Type B pancreatic cell (in vitro differentiated cells): ENCODE measurements at places on chromosomes 5 and 9. TPM values are rescaled to one million over a fixed set of nuclear protein-coding genes. Genes with fewer than 3 reads are reported as not detected.

- DNase-seq, result no peak
Measured at GRCh38 chr5:81842795-81843398, 92.0 kb upstream of the SSBP2 start.

DNA sequence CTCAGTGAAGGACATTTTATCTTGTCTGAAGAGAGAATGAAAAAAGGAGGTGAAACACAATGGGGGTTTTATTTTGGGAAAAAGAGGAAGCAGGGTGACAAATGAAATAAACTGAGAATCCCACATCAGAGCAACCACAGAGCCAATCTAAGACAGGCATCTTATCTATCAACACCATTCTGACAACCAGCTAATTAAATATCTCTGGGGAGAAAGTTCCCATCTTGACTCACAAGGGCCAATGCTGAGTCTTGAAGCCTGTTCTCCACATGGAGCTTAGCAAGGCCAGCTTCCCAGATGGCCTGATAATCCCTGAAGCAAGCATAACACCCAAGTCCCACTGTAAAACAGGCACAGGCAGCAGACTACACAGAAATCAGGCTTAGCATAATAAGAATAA is 30.4 kb downstream of the DPYSL3 start:
- no peak for DNase-seq

DNA sequence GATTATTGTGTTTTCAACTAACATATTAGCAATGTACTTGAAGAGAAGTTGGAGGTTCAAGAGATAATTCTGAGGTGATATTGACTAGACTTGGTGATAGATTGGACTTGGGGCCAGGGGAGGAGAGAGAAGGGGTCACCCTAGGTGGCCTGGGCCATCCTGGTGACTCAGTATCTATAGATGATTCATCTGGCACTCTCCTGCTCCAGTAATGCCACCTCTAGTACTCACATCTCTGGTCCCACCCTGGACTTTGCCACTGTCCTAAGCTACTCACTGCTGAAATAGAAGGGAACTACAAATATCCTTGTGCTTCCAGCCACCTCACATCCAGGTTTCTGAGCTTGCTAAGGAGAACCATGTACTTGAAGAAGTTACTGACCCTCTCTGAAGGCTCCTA is 249.9 kb downstream of the ARRDC3 start:
- DNase-seq, result no peak

DNA sequence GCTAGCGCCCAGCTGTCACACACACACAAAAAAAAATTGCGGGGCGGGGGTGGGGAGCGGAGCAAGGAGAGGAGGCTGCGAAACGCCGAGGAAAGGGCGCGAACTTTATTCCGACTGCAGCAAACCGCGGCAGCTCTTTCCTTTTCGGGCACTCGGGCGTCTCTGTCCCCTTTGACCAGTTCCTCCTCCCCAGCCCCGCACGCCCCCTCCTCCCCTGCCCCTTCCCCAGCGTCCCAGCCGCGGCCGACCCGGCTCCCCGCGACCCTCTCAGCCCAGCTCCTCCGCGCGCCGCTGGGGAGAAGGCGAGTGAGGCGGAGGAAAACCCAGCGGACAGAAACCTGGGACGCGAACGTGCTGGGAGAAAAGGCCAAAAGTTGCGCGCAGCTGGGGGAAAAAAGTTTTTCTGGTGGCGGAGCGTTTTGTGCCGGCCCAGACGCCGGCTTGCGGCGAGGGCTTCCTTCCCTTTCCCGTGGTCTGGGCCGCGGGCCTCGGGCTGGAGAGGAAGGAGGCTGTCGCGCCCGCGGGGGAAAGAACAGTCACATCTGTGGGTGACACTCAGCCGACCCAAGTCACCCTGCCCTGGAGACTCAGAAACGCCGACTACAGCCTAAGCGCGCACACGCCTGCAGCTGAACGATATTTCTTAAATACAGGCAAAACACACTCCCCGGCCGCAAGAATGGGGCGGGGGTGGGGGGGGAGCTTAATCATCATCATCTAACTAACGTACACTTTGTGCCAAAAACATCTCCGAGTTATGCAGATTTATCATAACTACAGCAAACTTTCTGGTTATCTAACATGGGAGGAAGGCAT is 1.1 kb upstream of the BNC2 start:
- peak; percentile 72 for DNase-seq

DNA sequence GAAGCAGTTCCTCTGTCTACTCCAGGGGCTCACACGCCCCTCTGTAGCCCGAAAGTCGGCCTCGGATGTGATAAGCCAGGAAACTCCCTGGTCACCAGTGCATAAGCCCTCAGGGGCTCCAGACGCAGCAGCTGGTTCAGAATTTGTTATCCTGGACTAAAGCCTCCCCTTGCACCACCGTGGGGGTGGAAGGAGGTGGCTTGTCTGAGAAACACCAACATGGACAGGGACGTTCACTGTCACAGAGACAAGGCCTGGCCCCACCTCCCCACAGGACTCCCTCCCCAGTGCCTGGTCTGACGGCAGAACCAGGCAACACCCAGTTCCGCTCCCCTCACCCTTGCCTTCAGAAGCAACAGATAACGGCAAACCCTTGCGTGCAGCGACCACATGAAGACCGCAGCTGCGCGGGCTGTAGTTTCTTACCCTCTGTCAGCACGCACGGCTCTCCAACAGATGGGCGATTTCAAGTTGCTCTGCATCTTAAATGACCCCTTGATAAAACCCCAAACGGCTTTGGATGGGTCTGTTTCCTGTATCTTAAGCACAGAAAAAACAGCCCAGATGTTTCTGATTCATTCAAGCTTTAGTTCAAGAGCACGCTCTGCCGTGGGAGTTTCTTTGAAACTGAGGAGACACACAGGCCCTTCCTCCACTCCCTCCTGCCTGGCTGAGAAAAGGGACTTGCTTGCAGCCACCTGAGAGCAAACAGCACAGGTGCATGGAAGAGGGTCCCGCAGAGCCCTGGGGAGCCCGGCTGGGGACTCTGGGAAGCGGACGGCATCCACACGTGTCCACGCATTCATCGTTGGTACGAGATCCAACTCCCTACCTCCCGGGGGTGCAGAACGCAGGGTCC is 44.7 kb upstream of the NKD2 start:
- no peak for DNase-seq

DNA sequence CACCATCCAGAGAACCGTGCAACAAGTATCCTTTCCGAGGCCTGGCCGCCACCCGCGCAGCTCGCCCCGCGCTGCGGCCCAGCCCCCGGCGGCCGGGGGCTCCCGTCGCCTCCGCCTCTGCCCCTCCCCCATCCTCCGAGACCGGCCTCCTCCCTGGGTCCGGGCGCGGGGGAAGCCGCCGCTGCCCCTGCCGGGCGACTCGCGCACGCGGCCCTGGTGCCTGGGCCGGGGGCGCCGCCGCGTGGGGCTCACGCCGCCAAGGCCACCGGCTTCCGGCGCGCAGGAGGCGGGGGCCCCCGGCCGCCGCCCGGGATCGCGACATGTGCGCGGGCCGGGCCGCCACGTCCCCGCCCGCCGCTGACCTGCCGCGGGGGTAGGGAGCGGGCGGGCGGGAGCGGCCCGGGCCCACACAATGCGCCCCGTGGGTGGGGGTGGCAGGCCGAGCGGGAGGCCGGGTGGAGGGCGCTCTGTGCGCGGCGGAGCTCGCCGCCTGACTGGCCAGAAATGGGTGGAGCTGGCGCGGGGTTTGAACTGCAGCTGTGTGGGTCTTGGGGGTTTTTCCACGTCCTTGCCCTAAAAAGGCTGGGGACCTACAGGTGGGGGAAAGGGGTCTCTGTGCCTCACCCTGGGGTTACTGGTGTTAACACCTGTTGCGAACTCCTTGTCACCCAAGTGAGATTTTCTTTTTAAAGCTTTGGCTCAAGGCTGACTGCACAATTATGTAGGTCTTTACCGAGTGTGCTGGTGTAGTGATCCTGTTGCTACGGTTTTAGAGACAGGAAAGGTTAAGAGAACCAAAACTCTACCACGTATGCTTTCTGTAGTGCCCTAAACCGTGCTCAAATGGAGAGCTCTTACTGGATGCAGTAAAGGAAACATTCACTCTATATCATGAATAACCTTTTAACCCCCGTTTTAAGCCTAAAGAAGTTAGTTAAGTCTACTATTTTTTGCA is 32.3 kb downstream of the TNPO1 start:
- DNase-seq, result peak; percentile 79

GRCh38 chr5:83312663-83313062 is 158.9 kb upstream of the VCAN start:
- no peak for DNase-seq

DNA sequence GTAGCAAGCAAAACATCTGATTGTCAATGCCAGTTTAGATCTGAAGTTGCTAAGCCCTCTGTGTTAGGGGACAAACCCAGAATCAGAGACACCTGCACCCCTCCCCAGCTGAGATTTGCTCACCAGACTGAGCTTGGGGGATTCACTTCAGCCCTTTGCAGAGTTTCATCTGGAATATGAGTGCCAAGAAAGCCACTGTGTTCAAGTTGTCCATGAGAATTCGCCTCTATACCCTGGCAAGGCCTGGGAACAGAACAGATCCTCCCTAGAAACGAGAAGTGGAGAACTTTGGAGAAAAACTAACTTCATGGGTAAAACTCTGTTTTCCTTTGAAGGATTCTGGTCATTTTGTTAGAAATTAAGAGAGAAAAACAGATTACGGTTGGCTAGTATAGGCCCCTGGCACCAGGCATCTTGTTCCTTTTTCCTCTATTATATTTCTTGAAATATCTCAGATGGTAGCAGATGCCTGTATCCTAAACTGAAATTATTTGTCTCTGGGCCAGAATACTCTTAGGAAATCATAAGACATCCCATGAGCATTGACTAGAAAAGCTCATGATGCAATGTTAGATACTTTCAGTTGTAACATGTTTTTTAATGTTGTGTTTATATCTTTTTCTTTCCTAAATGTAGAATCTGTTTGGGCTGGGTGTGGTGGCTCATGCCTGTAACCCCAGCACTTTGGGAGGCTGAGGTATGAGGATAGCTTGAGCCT is 64.4 kb downstream of the SNX18 start:
- DNase-seq, result no peak

GRCh38 chr9:114314256-114314867 is 8.5 kb upstream of the ORM1 start:
- peak; percentile 47 for DNase-seq

DNA sequence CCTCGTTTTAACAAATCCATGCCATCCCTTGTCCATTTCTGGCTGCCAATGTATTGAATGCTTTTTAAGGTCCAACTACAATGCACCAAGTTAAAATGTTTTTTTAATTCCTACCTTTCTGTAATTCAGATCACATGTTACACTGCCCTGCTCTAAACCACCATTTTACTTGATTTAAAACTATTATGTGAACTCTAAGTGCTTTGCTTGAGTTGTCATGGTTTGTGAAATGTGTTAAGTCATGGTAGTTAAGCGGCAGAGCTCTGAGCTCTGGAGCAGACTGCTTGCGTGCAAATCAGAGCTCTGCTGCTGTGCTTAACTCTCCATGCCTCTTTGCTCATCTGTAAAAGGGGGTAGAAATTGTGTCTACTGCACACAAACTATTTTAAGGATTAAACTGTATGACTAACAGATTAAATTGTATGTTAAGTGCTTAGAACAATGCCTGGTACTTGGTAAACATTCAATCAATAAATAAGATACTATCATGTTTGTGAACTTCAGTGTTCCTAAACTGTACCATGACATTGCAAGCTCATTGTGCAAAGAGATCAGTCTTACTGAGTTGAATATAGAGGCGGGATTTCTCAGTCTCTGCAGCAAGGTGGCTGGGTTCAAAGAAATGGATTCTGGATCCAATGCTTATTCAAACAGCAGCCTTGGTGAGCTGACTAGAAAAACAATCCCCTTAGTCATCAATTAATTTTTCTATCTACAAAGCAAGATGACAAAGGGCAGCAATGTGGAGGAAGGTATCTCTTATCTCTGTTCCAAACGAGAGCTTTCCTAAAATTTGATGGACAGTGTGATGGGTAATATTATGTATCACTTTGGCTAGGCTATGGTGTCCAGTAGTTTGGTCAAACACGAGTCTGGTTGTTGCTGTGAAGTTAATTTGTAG is 16.1 kb upstream of the CMBL start:
- no peak for DNase-seq

GRCh38 chr5:152205804-152206203 is 199.3 kb downstream of the NMUR2 start:
- DNase-seq, result no peak

The HBEGF gene
- 4.7 and 4.9 TPM in 2 replicates for total RNA-seq

The COMMD10 gene
- total RNA-seq, result 21.8 and 28.6 TPM in 2 replicates
